ENCODE measurements at places on chromosomes 4 and X.

- no peak for DNase-seq
Measured at GRCh38 chr4:94462572-94462971, 10.8 kb downstream of the PDLIM5 start.

GRCh38 chrX:41599507-41599906 lies 89.3 kb upstream of the GPR34 start:
- no peak for DNase-seq

DNA sequence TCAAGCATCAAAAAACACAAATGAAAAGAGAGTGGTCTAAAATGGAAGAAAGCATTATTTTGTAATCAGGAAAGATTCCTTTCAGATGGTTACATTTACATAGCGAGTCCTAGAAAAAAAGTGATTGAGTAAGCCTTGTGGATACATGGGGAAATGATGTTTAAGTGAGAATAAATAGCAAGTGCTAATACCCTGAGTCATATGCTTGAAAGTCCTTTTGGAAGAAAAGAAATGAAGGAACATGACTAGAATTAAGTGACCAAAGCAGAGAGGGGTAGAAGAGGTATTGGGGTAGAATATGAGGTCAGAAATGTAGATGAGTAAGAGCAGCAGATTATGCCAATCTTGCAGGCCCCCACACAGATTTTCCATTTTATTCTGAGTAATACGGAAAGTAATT lies 814.8 kb upstream of the GRID2 start:
- no peak for DNase-seq

GRCh38 chr4:176729489-176729888 lies 63.2 kb downstream of the VEGFC start:
- no peak for DNase-seq

DNA sequence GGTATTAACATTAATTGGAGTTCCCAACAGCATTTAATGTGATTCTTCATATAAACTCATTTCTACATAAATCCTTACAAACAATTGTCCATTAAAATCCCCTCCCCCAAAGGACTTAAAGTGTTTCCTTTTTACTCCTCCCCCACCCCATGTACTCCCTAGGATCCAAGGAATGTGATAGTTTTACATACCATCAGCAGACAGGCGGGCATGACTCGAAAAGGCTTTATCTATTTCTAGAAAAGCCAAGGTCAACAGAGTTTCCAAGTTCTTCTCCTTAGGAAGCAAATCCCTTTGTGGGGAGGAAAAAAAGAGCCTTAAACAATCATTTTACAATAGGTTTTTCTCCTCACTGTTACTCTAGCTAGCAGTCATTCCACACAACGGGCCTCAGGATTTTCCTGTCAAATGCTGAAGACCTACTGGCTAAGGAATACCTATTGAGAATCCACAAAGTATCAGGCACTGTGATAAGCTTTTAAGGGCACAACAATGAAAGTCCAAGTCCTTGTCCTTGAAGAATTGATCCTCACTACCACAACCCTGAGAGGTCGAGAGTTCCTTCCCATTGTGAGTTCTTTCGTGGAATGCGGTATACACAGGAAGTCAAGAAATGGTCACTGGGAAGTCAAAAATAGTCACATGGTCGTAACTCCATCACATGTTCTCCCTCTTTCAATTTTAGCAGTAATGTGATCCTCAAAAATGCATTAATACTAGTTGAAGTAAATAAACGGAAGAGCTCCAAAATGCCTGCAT lies 7.2 kb downstream of the PPM1K start:
- no peak for DNase-seq

DNA sequence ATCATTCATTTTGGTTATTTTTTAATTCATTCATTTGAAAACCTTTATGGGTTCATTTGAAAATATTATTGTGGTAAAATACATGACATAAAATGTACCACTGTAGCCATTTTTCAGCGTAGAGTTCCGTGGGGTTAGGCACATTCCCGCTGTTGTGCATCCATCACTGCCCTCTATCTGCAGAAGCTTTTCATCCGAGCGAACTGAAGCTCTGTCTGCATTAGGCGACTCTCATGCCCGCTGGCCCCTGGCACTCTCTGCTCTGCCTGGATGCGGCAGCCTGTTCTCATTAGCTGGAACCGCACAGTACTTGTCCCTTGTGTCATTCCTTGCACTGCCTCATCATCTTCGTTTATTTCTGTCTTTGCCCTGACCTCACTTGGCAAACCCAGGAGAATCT lies 17.5 kb downstream of the CFAP99 start:
- DNase-seq: no peak

DNA sequence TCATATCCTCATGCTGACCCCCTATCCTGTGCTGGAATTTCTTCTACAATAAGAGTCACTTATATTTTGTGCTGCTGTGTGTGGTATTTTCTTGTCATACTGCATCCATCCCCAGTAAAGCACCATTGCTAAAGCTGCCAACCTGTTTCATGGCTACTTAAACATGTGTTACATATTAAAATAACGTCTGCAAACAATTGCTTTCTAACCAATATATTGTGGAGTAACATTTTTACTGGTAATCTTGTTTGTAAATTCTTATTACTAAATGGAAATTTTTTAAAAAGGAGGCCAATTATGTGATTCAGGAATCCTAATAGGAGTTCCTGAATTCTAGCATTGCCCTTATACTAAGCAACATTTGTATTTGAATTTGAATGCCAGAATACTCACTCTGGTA lies 160.3 kb upstream of the VEGFC start:
- DNase-seq: no peak

DNA sequence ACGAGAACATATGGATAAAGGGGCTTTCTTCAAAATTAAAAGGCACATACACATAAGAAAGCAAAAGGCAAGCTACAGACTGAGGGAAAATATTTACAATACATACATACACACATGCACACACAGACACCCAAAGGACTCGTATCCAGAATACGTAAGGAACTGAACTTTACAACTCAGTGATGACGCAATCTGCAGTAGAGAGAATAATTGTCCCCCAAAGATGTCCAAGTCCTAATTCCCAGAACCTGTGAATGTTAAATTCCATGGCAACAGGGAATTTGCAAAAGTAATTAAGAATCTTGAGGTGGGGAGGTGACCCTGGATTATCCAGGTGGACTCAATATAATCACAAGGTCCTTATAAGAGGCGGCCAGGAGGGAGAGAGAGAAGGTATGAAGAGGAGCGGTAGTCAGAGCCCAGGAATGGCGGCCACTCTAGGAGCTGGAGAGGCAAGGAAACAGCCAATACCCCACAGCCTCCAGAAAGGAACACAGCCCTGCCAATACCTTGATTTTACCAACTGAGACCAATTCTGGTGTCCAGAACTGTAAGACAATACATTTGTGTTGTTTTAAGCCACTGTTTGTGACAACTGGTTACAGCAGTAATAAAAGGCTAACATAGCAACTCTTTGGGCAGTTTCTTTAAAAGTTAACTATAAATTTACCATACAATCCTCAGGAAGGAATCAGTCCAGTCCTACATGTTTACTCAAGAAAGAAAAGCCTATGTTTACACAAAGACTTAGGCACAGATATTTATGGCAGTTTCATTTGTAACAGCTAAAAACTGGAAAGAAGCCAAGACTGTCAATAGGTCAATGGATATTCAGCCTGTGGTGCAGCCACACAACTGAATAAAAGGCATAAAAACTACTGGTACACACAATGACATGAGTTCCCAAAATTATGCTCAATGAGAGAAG lies 27.3 kb upstream of the STS start:
- DNase-seq: no peak

- DNase-seq: no peak
Measured at GRCh38 chr4:110586131-110586850, 36.6 kb downstream of the PITX2 start.

GRCh38 chr4:38366456-38366855 lies 297.5 kb upstream of the KLF3 start:
- DNase-seq: no peak

DNA sequence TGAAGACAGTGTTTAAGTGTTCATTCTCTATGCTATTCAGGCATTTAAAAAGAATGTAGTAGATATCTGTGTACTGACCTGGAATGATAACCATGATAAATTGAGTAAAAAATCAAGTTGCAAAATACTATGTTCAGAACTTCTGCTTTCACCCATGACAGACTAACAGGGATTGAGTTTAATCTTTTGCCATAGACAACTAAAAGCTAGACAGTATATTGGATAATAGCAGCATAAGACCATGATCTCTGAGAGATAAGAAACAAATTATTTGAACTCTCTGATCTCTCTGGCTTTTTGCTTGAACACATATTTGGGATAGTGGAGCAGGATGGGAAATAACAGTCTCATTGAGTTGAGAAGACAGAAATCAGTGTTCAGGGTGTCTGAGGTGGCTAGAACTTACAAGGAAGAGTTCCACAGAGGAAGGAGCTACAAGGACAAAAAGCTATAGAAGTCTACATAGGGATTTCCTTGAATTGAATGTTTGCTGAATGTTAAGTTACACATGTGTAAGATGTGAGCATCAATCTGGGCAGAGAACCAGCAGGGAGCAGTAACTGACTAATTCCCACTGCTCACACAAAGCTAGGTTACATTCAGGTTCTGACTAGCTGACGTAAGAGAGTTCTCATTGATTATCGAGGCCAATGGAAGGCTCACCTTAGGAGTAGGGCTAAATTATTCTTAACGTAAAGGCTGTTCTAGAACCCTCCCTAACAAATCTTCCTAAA lies 60.4 kb downstream of the SLC30A9 start:
- DNase-seq: no peak

GRCh38 chrX:140502491-140503237 lies 2.2 kb downstream of the SOX3 start:
- DNase-seq: no peak

GRCh38 chr4:38716256-38716655 lies 52.3 kb downstream of the KLF3 start:
- DNase-seq: no peak

Measured in activated CD4-positive, alpha-beta T cell treated with anti-CD3 and anti-CD28 coated beads, Interleukin-2, amount 50 U/mL, for 48 hours (primary cell).